ENCODE measurements at places on chromosomes 7 and 10.

DNA sequence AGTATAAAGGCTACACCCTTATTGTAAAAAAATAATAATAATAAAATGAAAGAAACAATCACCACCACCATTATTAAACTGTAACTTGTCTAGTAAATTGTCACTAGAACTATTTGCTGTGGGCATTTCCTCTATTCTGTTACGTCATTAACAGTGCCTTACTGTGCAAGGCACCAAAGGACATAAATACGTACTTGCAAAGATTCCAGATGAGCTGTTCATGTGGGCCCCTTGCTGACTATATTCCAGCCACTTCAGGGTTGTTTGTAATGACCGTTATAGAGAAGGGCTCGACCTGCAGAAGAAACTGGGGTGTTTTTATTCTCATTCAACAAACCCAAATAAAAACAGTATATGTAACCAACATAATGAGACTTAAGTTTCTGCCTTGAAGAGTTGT is 60.4 kb downstream of the KLRG2 start:
- DNase-seq: no peak

GRCh38 chr10:110641256-110641655 is 2.9 kb upstream of the RBM20 start:
- DNase-seq: no peak

DNA sequence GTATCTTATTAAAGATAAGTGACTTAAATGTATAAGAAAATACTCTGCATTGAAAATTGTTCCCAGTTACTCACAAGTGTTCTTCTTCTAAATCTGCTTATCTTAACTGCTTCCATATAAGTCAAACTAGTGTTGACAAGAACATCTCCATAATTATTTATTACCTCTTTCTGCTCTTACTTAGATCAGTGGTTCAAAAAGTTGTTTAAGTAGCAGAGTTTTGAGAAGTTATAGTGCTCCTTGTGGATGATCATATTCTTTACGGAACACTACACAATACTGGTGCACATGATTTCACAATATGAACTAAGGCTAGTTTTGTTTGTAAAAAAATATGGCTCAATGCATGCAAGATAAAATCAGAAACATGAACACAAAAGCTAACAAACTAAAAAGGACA is 168.4 kb downstream of the SEMA3D start:
- no peak for DNase-seq

DNA sequence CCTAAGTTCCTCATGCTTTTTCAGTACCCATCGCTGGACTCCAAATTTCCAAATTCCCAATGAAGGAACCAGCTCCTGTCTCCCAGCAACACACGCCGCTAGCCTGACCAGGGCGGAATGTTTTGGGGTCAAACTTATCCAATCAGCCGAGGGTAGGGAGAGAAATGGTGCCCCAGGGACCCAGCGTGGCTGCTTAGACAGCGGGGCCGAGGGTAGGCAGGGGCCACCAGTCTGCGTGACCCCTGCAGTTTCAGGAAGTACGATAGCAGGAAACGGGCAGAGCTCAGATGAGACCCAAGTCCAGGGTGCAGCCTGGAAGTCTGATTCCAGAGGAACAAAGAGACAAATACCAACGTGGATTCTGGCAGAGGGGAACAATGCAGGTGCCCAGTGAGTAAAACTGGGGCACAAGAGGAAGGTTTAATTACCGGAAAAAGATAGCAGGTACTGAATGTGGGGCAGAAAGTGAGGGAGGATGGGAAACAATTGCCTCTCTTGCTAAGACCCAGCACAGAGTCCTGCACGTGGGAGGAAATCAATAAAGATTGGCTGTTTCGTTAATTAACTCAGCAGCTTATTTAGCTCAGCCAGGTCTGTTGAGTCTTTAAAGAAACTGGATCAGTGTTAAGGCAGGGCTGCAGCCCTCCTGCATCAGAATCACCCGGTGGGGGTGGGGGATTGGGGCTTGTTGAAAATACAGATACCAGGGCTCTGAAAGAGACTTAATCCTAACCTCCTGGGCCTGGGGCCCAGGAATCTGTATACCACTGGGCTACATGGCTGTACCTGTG is 50.4 kb upstream of the NFE2L3 start:
- no peak for DNase-seq

DNA sequence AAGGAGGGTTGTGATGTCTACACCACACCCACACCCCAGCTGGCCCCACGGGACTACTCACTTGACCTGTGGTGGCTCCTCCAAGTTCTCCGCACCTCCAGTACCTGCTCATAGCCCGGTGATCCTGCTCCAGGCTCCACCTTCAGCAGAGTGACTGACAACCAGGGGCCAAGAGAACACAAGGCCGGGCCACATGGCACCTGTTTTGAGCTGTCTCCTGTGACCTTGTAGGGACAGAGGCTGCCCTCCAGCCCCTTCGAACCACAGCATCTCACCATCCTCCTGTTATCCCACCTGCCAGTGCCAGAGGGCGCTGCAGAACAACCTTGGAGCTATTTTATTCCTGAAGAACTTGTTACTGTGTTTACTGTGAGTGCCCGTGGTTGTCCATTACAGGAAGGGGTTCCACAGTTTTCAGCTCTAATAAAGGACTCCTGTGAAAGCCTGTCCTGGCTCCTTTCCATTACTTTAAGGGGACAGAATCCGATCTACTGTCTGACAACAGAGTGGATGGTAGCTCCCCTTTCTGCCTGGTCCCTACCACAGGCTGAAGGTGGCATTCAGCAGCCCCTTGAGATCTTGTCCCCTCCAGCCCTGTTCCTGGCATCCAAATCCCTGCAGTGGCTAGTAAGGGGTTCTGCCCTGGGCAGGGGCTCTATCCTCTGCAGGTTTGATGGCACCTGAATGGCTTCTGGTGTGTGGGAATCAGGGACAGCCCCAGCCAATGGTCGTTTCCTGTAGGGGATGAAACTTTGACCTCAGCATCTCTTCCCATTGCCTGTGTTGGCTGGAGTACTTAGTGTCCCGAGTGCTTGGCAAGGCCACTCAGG is 50.8 kb downstream of the C10orf120 start:
- DNase-seq: peak; percentile 66

DNA sequence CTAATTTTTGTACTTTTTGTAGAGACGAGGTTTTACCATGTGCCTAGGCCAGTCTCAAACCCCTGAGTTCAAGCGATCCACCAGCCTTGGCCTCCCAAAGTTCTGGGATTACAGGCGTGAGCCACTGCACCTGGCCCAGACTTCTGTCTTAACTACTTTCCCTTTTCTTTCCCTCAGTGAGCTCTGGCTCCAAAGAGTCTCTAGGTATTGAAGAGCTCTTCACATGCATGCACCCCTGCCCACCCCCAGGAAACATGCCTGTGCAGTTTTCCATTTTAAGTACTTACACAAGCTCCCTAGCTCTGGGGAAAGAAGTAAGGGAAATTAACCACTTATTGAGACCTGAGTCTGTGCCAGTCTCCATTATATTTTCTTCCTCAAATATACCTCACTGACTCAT is 2.0 kb downstream of the MYOZ1 start:
- no peak for DNase-seq

GRCh38 chr10:114393482-114393881 is 10.8 kb downstream of the AFAP1L2 start:
- peak; percentile 38 for DNase-seq

DNA sequence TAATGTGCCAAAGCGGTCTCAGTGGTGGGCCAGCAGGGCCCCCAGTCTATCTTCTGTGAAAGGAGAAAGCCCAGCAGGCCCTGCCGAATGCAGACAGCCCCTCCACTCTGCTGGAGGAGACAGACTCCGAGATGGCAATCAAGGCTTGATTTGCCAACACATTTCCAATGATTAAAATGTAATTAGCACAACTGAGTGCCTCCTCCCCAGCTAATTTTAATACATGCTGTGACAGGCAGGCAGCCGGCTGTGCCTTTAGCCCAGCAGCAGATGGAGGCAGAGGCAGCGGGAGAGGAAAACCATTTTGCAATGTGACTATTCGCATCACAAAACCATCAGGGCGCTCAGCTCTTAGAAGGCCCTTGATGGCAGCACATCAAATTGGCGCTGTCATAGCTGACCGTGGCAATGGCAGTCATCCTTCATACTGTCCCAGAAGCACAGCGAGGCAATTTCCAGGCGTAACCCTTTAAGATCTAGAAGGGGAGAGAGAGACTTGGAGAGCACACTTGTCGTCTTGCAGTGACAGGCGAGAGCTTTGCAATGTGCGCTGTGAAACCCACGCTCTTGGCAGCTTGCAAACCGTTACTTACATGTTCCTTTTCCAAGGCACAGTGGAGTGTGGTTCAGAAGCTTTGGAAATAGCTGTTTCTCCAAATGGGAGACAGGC is 714.8 kb upstream of the GALNT17 start:
- no peak for DNase-seq

DNA sequence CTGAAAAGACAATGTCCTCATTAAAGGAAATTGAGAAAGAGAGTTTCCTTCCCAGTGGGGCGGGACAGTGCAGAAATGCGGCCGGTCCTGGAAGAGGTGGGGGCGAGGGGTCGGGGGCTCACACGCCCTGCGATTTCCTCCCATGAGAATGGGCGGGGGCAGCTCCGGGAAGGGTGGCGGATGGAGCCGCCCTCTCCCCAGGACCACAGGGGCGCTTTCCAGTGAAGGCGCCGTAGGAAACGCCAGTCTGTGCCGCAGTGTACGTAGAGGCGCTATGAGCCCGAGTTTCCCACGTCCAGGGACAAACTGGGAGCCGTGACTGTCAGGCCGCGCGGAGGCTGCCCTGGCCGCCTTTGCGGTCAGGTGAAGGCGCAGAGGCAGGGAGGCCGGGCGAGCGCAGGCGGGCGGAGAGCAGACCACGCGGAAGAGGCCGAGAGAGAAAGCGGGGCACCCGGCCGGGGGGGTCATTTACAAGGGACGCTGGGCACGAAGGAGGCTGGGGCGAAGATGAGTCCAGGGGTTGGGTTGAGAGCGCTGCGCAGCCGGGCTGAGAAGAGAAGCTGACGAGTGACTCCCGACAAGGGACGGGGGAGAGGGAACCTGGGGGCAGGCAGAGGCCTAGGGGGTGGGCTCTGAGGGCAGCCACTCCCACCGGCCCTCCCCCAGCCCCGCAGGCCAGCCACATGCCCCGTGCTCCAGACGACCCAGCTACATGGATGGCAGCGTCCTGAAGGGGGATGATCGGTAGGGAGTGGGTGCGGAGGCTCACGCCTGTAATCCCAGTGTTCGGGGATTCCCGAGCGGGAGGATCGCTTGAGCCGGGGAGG is 45.0 kb downstream of the ALOX5 start:
- peak; percentile 49 for DNase-seq

DNA sequence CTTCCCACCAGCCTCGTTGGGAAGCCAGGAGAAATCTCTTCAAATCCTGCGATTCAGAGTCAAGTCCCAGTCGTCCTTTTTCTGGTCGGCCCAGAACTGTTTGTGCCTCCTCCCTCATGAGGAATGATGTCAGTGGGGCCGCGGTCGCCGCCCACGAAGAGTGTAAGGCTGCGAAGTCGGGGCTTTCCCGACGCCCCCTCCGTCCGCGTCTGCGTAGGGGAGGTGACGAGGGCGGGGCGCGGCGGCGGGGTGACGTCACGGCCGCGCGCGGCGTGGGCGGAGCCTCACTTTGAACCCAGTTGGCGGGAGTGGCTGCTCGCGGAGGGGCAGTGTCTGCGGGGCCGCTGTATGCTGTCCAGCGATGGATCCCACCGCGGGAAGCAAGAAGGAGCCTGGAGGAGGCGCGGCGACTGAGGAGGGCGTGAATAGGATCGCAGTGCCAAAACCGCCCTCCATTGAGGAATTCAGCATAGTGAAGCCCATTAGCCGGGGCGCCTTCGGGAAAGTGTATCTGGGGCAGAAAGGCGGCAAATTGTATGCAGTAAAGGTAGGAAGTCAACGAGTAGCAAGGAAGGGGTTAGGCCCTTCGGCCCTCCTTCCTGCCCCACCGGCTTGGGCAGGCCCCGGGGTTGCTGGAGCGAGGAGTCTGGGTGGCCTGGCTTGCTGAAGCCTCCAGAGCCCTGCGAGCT is at the start of gene MASTL:
MASTL (plus strand) TSS at position 287 of the 689 bp plus-strand sequence; CDS start at position 362, 75 bp downstream.
- peak; percentile 97 for DNase-seq

DNA sequence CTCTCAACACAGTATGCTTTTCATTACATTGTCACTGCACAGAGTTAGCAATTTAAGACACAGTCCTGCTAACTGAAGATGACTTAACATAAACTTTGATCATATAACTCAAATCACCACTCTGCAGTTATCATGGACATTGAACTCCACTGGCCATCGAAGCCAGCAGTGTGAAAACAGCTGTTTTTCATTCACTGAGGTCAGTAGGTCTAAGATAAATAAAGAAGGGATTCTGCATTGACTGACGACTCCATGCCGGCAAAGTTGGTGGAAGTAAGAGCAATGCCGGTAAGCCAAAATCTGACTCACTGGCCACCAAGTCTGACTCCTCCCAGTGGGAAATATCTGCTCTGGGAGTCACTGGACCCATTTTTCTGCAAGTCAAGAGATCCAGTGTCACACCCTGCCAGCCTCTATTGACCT is 449.9 kb upstream of the ANKRD30A start:
- no peak for DNase-seq

GRCh38 chr10:14583252-14583651 is 191.4 kb downstream of the FAM107B start:
- no peak for DNase-seq

GRCh38 chr10:93408783-93409182 is 73.4 kb downstream of the MYOF start:
- DNase-seq: no peak

DNA sequence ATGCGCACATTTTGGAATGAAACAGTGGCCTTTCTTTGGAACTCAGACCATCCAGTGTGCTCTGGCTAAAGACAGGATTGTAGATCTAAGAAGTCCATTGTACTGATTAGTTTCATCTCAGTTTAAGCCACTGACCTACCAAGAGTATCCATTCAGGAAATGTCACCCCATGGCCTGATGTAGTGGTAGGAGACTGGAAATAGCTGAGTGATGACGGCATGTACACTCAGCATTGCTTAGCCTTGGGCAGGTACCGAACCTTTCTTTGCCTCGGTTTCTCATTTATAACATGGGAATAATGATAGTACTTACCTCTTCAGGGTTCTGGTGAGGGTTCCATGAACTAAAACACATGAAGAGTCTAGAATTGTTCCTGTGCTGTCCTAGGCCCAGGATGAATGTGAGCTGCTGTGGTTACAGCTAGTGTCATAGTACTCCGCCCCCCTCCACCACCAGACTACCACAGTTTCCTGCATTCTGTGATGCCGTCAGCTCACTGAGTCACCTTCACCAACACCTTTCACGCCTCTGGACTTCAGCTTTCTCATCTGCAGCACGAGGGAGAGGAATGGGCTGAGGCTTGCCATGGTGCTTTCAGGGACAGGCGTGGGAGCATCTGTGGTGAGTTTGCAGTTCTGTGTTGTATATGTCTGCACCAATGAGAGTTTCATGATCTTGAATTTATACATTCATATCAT is 484.0 kb upstream of the GALNT17 start:
- DNase-seq: no peak

GRCh38 chr10:127228195-127228787 is 31.9 kb upstream of the INSYN2A start:
- DNase-seq: no peak

GRCh38 chr10:17989908-17990767 is 38.4 kb downstream of the SLC39A12 start:
- DNase-seq: peak; percentile 69

- DNase-seq: no peak
These were observed 95.4 kb upstream of the INSIG1 start for GRCh38 chr7:155202106-155202871.

DNA sequence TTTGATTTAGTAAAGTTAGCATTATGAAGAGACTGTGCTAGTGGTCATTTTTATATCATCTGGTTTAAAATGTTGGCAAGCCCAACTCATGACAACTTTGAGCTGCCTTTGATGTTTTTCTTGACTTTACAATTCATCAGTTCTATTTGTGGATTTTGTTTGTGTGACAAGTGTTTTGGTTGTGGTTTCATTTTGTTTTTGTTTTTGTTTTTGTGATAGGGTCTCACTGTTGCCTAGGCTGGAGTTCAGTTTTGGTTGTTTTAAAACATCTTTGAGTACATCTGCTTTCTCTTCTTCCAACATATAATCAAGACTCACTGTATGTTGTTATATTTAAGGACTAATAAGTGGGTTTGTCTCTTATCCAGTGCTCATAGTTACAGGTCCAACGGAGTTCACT is 17.6 kb upstream of the SFR1 start:
- no peak for DNase-seq
